GM12864 (cell line): ENCODE measurements at places on chromosomes 6 and 20.

- DNase-seq, result no peak
Measured at GRCh38 chr20:4076671-4077070, 61.3 kb upstream of the RNF24 start.

DNA sequence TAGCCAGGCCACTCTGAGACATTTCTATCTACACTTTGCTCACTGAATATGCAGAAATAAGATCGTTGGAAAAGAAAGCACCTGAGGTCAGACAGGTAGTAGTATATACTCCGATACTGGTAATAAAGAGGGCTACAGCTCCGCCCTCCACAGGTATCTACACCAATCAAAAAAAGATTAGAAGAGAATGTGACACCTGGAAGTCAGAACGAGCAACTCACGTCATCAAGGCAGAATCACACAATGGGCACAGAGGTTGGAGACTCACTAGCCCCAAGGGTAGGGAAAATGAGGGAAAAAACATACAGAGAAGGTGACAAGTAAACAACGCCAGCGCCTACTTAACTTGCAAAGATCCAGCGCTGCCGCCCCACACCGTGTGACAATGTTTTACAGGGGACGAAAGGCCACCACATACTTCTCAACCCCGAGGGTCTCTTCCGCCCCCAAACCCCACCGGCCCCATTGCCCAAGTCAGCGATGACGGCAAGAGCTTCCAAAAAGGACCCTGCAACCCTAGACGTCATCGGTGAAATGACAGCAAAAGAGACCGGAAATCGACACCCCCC is 653 bp downstream of the LMBRD1 start:
- peak; percentile 51 for DNase-seq

DNA sequence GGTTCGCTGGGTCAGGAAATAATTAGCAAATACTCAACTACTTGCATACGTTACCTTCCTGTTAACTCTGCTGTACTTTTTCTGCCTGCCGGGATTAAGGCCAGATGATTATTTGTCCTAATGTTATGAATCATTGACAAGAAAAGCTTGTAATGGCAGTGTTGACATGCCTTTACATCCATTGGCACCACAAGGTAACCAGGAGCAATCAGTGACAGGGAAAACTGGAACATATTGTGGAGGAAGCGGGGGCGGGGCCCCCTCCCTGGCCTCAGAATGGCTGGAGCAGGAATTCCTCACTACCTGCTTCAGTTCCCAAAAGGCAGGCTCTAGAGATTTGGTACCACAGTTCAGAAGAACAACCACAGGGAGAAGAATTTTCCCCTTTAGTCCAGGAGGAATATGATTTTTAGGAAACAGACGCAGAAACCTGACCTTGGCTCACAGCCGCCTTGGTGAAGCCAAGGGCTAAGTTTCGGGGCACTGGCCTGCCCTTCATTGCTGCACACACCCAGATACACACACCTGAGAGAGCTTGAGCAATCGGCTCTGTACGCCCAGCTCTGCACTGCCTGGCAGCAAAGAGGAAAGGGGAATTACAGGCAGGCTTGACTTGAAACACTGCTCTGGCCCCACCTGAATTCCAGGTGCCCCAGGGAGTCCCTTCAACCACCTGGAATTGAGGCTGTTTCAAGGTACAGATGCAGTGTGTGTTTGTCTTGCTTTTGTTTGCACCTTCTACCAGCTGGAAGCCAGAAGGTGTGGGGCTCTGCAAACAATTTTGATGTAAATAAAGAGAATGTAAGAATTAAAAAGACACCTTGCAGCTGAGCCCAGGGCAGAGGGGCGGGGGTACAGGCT is 89.8 kb downstream of the MYB start:
- DNase-seq, result no peak

DNA sequence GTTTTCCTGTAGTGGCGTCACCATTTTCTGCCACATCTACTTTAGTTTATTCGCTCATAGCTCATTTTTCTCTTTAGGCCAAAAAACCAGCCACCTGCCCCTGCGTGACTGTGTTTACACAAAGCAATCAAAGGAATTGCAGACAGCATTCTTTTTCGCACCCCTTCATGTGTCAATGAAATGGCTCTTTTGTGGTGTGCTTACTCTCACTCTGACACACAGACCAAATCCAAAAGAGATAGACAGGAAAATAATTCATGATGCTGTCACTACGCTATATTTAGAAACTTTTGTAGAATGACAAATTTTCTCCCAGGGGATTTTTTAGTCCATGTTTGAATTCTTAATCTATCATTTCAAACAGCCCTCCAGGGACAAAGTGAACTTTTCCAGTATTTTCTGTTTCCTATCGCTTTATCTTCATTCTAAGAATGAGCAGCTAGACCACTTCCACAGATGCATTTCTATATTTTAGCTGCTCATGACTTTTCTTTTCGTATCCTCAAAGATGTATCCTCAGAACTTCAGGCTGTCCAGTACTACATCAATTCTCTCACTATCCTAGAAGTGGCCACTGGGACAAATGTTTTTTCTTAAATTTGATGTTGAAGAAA is 37.9 kb upstream of the KHDRBS2 start:
- DNase-seq, result no peak
